ENCODE measurements at places on chromosomes 2 and 18. TPM values are rescaled to one million over a fixed set of nuclear protein-coding genes. Genes with fewer than 3 reads are reported as not detected.

Gene IL1B
- 61.2 TPM for total RNA-seq

Gene BOD1L2
- not detected for total RNA-seq

Gene DCDC2C
- not detected for total RNA-seq

Gene FN1
- 0.26 TPM for total RNA-seq

Gene SOWAHC
- total RNA-seq = 1.1 TPM

Gene CRYGA
- not detected for total RNA-seq

Gene SLC38A11
- total RNA-seq = 1.6 TPM

Gene IL37
- total RNA-seq = not detected

Gene PTPRM
- total RNA-seq = 44.8 TPM

Gene KCNF1
- not detected for total RNA-seq
